ENCODE measurements at places on chromosomes 12 and 14.

- DNase-seq, result no peak
Measured at GRCh38 chr12:62632411-62632918, 165.8 kb downstream of the MON2 start.

DNA sequence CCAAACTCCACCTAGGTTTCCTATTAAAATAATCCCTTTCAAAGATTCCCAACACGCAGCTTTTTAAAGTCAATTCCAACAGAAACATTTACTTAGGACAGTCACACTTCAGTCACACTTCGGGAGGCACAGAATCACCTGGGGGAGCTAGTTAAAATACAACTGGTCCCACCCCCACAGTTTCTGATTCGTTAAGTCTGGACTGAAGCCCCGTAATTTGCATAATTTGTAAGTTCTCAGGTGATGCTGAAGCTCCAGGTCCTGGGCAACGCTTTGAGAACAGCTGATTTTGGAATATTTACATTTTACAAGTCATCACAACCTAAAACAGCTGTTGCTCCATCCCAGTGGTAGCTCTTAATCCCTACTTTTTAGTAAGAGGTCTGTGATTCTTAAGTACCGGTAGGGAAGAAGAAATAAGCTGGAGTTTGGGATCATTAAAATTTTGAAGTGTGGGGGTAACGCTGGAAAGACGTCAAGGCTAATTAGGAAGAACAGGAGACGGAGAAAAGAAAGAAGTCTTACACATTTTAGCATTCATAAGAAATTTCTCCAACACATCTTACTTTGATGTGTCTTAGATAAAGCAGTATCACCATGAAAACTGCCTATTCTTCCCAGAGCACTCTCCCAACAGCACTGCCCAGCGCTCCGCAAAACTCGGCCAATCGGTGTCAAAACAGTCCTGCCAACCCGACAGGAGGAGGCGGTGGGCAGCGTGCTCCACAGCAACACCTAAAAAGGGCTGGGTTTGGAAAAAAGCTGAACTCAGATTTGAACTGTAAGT, 1.1 kb downstream of the IPO8 start:
- DNase-seq, result no peak

DNA sequence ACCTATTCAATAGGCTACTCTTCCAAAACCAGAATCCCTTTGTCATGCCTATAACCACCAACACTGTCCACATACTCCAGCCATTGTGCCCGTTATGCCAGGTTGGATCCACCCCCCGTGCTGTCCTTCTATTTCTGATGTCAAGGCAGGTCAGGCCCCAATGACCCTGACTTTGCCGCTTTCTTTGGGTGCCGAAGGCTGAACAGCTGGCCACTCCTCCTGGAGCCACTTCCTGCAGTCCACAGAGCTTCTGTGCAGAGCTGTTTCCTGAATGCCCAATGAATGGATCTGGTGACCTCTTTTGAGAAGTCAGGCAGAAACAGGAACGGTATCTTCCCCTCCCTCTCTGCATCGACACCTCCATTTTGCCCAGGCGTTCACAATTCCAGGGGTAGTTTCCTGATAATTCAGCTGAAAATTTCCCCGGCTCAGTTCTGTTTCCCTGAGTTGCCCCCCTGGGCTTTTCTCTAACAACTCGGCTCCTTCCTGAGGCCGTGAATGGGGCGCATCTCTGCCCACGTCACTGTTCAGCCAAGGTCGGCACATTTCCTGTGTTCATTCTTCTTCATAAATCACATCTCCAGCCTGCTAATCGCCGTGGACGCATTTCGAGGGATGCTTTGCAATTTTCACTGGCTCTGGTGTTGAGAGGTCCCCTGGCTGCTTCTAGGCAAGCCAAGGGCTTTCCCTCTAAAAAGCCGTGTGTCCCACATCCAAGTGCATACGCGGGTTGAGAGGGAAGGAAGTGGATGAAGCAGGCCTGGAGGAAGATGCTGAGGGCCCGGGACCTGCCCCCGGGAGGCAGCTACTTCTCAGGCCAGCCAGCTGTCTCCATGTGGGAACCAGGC, 86.5 kb downstream of the PAPOLA start:
- no peak for DNase-seq

- no peak for DNase-seq
Measured at GRCh38 chr14:64673748-64674147, 30.5 kb upstream of the PLEKHG3 start.

DNA sequence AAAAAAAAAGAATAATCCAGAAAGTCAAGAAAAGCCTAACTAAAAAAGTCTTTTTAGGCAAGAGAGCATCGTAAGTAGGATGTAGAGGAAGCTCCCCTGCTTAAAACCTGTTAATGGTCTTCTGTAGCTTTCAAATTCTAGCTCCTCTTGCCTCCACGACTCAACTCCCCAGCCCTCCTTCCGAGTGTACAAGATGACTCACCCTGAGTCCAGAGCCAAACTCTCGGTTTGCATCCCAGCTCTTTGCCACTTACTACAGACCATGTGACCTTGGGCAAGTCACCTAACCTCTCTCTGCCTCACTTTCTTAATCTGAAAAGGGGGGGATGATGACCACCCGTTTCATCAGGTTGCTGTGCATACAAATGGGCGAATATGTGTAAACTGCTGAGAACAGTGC, 460.4 kb downstream of the DPF3 start:
- DNase-seq, result no peak

DNA sequence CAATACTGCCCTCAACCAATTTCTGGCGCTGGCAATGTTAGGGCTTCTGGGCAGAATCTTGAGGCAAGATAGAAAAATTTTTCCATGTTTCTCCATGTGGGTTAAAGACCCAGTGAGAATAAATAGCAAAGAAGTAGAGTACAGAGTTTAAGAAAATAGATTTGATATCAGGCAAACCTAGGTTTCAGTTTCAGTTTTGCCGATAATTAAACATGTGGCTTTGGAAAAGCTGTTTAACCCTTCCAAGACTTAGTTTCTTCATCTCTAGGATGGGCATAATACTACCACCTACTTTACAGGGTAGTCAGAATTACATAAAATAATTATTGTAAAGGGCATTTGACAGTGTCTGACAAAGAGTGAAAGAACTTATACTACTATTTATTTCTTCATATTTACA, 360.4 kb downstream of the PCNX1 start:
- no peak for DNase-seq

- no peak for DNase-seq
Measured at GRCh38 chr14:102474934-102475333, 34.6 kb downstream of the ANKRD9 start.

- DNase-seq, result no peak
Measured at GRCh38 chr12:51428256-51428655, 3.6 kb downstream of the SLC4A8 start.

DNA sequence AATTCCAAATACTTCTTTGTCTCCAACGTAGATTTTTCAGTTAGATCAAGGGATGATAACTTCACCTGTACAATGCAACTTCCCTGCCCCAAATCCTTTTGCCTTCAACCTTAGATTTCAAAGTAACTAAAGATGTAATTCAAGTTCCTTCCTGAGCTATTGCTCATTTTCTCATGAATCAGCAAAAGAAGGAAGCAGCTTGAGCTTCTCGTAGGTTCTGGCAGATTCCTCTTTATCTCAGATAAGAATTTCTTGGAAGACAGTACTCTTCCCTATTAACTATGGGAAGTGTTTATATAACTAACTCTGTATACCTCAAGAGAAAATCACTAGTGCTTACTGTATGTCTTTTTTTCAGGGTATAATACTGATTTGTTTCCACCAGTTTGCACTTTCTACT, 203.8 kb downstream of the RASSF9 start:
- DNase-seq, result no peak

DNA sequence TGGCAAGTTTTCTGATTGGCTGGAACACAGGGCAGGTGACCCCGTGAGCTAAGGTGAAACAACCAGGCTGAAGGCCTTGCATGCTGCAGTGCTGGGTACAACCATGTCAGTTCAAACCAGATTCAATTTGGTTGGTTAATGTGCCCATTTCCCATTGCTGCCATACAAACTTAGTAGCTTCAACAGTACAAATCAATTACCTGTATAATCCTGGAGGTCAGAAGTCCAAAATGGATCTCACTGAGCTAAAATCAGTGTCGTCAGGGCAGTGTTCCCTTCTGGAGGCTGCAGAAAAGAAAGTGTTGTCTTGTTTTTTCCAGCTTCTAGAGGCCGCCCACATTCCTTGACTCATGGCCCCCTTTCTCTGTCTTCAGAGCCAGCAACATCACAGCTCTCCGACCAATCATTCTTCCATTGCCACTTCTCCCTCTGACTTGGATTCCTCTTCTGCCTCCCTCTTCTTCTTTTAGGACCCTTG, 221.7 kb downstream of the ZFP36L1 start:
- no peak for DNase-seq

All from activated T-cell treated with anti-CD3 and anti-CD28 coated beads for 4 hours (primary cell).